NCI-H2029 (cell line): ENCODE measurements at places on chromosomes 7 and 10.

GRCh38 chr10:62327885-62328284 lies 46.3 kb upstream of the ZNF365 start:
- no peak for DNase-seq

- no peak for DNase-seq
Observed at GRCh38 chr10:80137031-80137862, 4.7 kb downstream of the PLAC9 start.

DNA sequence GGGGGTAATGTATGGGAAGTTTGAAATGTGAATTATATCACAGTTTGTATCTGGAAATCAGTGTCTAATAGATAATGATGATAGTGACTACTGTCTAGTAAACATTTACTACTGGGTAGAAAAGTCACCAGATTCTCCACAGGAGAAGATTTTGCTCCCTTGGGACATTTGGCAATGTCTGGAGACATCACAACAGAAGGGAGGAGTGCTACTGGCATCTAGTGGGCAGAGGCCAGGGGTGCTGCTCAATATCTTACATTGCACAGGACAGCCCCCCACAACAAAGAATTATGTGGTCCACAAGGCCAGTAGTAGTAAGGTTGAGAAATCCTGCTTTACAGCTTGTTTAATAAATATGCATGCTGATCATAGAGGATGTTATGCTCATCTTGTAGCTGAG lies 92.3 kb upstream of the PRPS1L1 start:
- DNase-seq, result no peak

DNA sequence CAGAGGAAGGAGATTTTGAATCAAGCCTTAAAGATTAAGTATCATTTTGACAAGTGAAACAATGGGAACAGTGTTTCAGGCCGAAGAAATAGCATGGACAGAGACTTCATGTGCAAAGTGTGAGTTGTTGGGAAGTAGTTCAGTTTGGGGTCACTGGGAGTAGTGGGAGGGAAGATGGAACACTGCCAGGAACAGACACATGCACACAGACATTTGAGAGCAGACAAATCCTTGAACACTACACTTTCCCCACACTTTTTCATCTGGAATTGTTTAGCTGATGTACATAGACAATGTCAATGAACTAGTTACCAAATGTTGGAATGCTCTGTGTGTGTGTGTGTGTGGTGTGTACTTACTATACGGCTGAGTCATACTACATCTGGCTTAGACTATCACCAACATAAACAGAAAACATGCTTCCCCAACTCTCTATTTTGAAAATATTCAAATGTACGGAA lies 52.4 kb upstream of the LRRC17 start:
- DNase-seq, result no peak

GRCh38 chr7:116777651-116778281 lies 84.6 kb upstream of the CAPZA2 start:
- no peak for DNase-seq

- no peak for DNase-seq
Observed at GRCh38 chr7:120793213-120793936, 64.6 kb downstream of the TSPAN12 start.

DNA sequence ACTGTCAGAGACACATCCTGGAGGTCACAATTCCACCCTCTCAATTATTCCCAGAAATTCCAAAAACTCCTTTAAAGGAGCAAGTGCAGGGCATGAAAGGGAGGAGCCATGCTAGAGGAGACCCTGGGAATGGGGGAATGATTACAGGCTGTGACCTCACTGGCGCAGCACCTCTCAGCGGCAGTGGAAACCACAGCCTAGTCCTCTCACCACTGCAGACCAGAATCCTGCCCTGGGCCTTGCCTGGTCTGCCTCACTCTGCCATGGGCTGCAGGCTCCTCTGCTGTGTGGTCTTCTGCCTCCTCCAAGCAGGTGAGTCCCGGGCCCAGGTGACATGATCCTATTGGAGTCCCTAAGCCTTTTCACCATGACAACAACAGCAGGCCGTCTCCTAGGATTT lies 50.5 kb upstream of the PRSS58 start:
- DNase-seq, result no peak
